ENCODE measurements at places on chromosomes 2 and 18. TPM values are rescaled to one million over a fixed set of nuclear protein-coding genes. Genes with fewer than 3 reads are reported as not detected.

DNA sequence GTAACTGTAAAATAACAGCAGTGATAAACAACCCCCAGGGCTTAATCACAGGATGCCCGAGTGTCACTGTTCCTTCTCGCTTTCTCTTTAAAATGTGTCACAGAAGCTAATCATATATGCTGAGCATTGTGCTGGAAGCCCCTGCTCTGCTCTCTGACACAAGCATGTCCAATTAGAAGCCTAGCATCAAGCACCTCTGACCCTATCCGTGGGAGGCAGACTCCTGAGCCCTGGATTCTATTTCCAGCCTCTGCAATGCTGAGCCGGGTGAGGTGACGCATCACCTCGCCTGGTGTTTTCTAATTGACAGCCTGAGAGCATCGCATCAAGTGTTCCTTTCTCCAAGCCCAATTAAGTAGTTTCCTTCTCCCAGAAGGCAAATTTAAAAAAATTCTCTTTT lies 19.7 kb upstream of the SCG2 start:
- no peak overlapping the region for H3K27ac ChIP-seq
- no peak for DNase-seq
- peaks cover 3% of the 10 kb centered on the region for H3K27me3 ChIP-seq
- no peak overlapping the region for H3K4me3 ChIP-seq
- H3K4me1 ChIP-seq: no peaks in the 10 kb centered on the region

DNA sequence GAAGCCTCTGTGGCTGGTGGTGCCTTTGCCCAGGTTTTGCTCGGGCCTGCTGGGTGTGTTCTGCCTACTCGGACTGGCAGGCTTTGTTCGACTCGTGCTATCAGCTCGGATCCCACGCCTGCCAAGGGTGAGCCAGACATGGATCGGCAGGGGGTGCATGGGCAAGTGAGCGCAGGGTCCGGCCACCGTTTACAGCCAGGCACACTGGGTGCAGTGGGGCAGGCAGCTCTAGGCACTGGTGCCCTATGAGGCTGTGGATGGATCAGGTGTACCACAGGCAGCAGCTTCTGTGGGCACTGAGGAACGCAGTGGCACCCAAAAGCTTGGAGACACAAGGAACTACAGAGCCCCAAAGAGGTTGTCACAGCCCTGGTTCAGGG lies 25.6 kb downstream of the MARCHF7 start:
- no peak overlapping the region for H3K27ac ChIP-seq
- no peaks in the 10 kb centered on the region for H3K4me1 ChIP-seq
- H3K36me3 ChIP-seq: peaks cover 16% of the 10 kb centered on the region
- no peak for DNase-seq

DNA sequence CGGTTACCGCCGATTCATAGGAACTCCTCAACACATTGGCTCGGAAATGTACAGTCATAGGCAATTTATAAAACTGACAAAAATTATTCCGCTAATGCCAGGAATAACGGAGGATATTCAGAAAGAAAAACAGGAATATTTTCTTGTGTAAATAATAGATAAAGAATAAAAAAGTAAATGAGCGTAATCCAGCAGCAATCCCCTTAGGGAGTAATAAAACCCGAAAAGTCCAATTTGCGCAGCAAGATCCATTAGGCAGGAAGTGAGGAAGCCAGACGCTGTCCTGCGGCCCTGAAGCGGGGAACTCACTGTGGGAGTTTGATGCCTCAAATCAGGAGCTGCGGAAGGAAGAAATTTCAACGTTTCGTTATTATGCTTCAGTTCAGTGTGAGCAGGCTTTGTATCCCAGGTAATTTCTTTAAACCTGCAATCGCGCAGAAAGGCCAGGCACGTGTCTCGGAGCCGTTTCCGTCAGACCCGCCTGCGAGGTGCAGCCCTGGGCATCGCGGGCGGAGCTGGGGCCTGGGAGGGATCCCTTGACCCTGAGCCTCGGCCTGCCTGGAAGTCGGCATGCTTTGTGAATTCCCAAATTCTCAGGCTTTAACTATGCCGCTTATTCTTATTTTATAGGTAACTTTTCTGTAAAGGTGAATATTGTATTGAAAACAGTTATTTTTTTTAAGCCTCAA lies 180.9 kb upstream of the ALKAL2 start:
- peaks cover 55% of the 10 kb centered on the region for H3K27me3 ChIP-seq
- DNase-seq: no peak
- no peak overlapping the region for H3K27ac ChIP-seq
- H3K36me3 ChIP-seq: no peaks in the 10 kb centered on the region

DNA sequence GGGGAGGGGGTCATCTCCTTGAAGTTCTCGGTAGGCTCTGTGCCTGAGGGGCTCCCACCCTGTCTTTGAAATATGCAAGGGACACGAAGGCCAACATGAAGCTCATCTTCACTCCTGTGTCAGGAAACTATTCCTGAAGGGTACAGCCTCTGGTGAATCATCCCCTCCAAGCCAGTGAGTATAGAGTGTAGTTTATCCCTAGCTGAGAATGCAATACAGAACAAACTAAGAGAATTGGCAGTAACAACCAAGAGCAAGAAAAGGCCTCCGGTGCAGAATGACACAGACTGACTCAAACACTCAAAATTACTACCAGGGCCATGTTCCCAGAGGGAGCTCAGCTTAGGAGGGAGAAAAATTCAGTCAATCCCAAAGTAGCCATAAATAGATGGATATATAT lies 413.3 kb downstream of the BCL11A start:
- no peak overlapping the region for H3K27ac ChIP-seq
- H3K27me3 ChIP-seq: no peaks in the 10 kb centered on the region
- H3K36me3 ChIP-seq: no peaks in the 10 kb centered on the region
- no peak for DNase-seq
- H3K4me3 ChIP-seq: no peak overlapping the region

GRCh38 chr2:66239655-66240054 lies 195.3 kb upstream of the MEIS1 start:
- no peaks in the 10 kb centered on the region for H3K36me3 ChIP-seq
- no peak overlapping the region for H3K27ac ChIP-seq
- no peaks in the 10 kb centered on the region for H3K4me1 ChIP-seq
- no peak overlapping the region for H3K4me3 ChIP-seq
- H3K27me3 ChIP-seq: no peaks in the 10 kb centered on the region
- no peak for DNase-seq

DNA sequence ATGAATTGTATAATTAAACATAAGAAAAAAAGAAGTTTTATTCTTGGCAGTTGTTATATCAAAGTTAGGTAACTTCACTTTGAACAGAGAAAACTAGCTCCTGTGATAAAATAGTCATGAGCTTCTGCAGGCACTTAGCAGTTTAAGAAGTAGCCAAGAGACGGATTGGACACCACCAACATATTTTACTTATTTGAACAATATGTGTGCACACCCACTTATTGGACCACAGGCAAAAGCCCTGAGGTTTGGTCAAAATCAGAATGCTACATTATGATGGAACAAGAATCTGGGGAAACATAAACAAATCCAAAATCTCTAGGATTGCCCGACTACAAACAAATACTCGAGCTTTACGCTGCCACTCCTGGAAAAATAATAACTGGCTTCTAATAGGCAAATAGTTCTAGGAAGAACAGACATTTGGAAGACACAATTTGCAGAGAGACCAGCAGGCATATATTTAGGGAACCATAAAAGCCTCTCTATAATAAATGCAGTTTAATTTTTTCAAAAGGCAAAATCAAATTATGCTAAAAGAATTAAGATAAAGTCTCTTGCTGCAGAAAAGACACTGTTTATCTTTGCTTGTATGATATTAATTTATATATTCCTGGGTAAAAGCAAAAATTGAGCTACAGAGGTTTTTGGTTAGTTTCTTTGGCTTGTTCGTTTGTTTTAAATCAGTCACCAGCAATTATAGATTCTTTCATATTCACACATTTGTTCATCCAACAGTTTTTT lies 117.9 kb downstream of the CDC42EP3 start:
- no peak for DNase-seq
- no peak overlapping the region for H3K27ac ChIP-seq
- H3K4me1 ChIP-seq: no peaks in the 10 kb centered on the region

GRCh38 chr2:44759823-44760222 lies 181.7 kb upstream of the SIX3 start:
- no peak overlapping the region for H3K4me3 ChIP-seq
- H3K36me3 ChIP-seq: peaks cover 3% of the 10 kb centered on the region
- no peaks in the 10 kb centered on the region for H3K4me1 ChIP-seq

DNA sequence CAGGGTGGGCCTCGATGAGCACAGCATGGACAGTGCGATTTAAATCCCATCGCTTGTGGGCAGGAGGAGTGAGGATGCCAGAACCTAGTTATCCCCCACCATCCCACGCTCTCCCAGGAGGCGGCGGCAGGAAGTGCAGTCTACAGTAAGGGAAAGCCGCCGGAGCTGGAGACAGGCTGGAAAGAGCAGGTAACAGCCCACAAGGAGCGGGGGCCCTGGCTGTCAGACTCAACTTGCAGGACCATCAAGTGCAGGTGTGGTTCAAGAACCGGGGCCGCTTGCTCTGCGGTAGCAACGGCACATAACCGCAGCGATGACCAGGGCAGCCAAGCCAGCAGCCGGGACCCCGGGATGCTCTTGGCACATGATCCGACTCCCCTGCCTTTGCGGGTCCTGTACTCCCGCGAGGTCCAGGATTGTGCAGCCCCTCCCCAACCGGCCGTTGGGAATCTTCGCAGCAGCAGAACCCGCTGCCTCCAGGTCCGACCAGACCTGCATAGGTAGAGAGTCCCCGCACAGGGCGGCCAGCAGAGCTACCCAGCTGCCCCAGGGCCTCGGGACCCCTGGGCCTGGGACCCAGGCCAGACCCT lies 82.1 kb downstream of the BIN1 start:
- H3K4me3 ChIP-seq: peak overlapping the region; percentile 79
- no peak for DNase-seq
- H3K36me3 ChIP-seq: no peaks in the 10 kb centered on the region
- no peak overlapping the region for H3K27ac ChIP-seq
- peaks cover 12% of the 10 kb centered on the region for H3K27me3 ChIP-seq

- no peak overlapping the region for H3K4me3 ChIP-seq
- H3K4me1 ChIP-seq: no peaks in the 10 kb centered on the region
- no peak for DNase-seq
- no peaks in the 10 kb centered on the region for H3K36me3 ChIP-seq
- H3K27ac ChIP-seq: no peak overlapping the region
- H3K27me3 ChIP-seq: no peaks in the 10 kb centered on the region
These were observed 14.0 kb upstream of the BCL2L11 start for GRCh38 chr2:111106706-111107105.

Gene LYG2
- not detected for total RNA-seq

Gene EFR3B
- total RNA-seq: 0.09 TPM

Gene PJVK
- 5.2 TPM for total RNA-seq

Gene MEIS1
- total RNA-seq: 0.90 TPM

Data from T-cell (primary cell).